ENCODE measurements at places on chromosomes 2 and 18.

DNA sequence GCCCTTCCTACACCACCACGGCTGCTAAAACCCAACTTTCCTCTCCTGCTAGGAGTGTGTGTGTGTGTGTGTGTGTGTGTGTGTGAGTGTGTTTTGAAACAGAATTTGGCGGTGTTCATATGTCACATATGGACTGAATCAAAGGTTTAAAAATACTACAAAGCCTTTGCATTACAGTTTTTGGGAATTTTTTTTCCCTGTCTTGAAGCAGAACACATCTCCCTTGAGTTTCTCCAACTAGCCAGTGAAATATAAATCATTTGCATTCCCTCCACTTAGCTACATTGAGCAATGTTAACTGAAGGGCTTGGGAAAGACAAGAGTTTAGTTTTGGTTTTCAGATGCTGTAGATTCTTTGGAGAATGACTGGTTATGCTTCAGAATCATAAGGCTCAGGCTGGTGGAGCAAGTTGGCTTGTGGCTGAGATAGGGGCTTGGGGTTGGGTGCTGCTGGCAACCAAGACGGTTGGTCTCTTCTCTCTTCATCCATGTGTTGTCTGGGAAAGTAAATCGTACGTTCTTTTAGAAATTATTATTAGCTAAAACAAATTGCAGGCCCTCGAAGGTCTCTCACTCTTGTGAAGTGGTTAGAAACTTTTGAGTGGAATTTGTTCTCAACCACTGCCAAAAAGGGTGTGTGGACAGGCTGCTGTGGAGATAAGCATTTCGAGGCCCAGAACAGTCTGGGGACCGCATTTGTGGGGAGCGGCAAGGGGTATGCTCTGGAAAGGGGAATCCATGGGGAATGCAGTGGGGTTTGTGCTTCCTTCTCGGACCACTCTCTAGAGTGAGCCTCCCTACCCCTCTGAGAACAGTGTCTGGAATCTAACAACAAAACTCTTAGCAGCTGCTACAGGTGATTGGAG, 1.4 kb downstream of the NRP2 start:
- no peak for DNase-seq

DNA sequence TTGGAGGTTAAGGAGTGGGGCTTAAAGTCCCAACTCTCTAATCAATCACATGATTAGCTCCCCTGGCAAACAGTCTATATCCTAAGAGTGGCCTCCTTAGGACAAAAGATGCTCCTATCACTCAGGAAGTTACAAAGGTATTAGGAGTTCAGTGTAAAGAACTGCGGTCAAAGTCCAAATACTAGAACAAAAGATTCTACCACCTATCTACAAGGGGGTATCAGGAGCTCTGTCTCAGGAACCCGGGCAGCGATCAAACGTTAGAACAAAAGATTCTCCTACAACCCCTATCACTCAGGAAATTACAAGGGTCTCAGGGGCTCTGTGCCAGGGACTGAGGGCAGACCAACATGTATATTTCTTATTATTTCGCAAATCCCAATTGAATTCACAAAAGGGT, 58.0 kb downstream of the DTNB start:
- DNase-seq = no peak

DNA sequence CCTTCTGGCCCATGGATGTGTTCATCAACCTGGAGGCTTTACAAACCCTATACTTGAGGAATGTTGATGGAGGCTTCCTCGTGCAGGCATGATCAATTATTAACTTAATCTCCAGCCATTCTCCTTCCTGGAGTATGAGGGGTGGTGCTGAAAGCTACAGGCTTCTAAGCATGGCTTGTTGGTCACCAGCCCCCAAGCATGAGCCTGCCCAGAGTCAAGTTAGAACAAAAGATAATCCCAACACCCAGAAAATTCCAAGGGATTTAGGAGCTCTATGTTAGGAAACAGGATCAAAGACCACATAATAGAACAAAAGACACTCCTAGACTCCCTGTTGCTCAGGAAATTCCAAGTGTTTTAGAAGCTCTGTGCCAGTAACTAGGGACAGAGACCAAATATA, 63.1 kb downstream of the FAM171B start:
- DNase-seq = no peak

DNA sequence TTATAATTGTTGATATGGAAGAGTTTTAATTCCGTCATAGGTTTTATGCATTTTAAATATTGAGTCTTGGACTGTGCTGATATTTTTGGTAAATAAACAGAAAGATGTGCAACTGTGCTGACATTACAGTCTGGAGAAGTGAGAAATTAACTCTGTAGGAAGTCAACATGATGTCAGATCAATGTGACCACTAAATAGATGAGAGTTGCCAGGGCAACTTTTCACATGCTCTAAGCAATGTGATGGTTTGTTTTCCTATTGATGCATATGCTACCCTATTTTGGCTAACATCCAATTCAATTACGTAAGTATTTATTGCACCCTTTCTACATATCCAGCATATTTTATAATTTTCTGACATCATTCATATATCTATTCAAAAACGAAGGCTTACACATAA, 1109.3 kb downstream of the TSN start:
- no peak for DNase-seq

GRCh38 chr2:217316743-217317142, 456.9 kb upstream of the TNP1 start:
- no peak for DNase-seq

DNA sequence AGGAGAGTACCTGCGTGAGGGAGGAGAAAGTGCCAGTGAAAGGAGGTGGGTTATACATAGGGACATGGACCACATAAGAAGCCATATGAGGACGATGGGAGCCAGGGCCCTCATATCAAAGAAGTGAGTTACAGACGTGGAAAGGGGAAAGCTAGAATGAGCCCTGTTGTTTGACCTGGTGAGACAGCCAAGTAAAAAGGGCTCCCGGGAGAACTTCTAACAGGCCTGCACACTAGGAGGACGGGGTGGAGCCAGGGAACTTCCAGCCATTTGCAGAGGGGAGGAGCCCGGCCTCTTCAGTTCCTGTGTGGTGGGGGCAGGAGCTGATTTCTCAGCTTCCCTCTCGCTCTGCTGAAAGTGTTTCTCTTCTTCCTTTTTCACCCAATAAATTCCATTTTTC, 84.1 kb upstream of the SLC66A3 start:
- no peak for DNase-seq

- DNase-seq = no peak
Observed at GRCh38 chr18:3703732-3704176, 253.8 kb downstream of the TGIF1 start.

- no peak for DNase-seq
Observed at GRCh38 chr2:133821107-133821760, 253.0 kb upstream of the NCKAP5 start.

DNA sequence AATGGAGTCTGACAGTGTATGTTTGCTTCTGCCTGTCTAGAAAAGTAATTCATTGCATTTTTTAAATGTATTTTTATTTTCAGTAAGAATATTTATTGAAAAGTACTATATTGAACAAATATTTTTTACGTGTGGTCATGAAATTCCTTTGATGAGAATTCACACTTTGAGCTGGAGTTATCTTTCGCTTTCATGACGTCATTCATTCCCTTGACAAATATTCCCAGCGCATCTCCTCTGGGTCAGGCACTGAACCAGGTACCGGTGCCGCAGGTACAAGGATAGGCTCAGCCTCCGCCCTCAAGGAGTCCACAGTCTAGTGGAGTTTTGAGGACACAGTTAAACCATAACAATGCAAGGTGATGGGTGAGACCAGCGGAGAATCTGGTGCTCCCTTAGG, 60.2 kb downstream of the GNAL start:
- DNase-seq = no peak

- DNase-seq = peak; percentile 13
Observed at GRCh38 chr18:63316612-63317555, 2.7 kb downstream of the BCL2 start.

GRCh38 chr2:226865710-226866109, 29.9 kb downstream of the RHBDD1 start:
- DNase-seq = no peak

DNA sequence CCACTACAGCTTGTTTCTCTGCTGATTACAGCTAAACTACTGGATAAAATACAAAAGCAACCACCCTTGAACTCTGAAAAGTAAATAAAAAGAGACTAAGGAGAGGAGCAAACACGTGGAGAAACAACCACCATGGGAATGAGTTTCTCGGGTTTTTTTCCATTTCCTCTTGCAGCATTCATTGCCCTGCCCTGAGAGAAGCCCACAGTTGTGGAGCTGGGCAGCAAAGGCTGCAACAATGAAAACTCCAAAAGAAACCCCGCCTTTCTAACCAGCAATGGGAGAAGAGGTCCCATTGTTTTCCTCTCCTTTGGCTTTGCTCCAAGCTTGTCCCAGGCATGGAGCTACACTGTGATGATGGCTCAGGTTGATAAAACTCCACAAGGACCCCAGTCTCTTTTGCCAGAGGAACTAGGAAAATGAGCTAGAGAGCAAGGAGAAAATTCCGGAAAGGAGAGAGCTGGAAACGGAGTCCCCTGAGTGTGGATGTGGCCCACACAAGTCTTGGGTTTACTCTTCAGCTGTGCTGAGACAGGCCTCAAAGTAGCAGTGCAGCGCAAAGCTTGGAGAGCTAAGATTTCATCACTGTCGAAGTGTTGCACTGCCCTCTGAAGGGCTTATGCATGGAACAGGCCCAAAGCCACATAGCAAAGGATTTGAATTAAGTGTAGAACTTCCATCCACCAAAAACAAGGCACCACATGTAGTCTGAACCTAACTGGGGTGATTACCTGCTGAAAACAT, 20.9 kb downstream of the NAPG start:
- no peak for DNase-seq

DNA sequence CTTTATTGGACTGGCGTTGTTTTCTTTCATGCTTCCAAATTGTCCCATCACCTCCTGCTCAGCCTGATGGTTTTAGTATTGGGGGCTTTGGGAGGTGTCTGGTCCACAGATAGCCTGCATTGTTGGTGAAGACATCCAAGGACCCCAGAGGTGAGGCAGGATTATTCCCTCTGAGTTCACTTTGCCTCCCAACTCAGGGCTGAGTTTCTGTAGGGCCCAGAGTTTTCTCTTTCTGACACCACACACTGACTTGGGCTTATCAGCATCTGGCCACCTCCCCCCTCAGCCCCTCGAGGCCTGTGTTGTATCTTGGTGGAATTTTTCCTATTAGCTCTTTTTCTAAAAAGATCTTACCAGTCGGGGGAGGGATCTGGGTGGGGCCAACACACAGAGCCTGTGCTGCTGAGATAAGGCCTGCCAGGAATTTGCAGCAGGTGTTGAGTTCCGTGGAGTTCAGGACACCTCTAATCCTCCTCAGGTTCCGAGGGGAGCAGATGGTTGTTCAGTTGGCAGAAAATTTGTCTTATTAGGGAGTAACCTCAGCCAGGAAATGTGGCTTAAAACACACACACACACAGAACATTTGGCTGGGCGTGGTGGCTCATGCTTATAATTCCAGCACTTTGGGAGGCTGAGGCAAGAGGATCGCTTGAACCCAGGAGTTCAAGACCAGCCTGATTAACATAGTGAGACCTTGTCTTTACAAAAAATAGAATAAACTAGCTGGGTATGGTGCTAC, 7.3 kb downstream of the EMILIN2 start:
- no peak for DNase-seq

GRCh38 chr2:99695130-99695943, 205.5 kb upstream of the REV1 start:
- DNase-seq = no peak

GRCh38 chr2:114076961-114077360, 187.1 kb downstream of the ACTR3 start:
- DNase-seq = no peak

DNA sequence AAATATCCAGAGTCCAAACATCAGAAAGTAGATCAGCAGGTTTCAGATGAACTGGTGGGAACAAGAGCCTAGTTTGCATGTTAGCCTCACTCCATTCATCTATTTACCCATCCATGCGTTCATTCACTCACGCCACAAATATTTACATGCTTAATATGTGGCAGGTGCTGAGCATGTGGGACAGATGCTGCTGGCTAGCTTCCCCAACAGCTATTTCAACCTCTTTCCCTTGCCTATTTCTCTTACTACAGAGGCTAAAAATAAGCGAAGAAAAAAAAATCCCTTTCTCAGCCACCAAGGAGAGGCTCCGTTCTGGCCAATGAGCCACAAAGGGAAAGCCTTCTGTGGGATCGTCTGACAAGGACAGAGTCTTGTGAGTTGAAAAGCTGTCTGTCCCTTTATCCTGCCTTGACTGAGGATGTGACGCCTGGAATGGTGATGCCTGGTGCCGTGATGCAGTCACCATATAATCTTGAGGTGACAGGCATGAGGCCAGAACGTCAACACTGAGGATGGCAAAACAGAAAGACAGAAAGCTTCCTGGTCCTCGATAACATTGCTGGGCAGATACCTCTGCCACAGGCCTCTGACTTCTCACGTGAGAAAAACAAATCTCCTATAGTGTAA, 78.2 kb downstream of the KCTD1 start:
- peak; percentile 69 for DNase-seq

- DNase-seq = no peak
Observed at GRCh38 chr2:226446406-226447001, 353.1 kb downstream of the IRS1 start.

DNA sequence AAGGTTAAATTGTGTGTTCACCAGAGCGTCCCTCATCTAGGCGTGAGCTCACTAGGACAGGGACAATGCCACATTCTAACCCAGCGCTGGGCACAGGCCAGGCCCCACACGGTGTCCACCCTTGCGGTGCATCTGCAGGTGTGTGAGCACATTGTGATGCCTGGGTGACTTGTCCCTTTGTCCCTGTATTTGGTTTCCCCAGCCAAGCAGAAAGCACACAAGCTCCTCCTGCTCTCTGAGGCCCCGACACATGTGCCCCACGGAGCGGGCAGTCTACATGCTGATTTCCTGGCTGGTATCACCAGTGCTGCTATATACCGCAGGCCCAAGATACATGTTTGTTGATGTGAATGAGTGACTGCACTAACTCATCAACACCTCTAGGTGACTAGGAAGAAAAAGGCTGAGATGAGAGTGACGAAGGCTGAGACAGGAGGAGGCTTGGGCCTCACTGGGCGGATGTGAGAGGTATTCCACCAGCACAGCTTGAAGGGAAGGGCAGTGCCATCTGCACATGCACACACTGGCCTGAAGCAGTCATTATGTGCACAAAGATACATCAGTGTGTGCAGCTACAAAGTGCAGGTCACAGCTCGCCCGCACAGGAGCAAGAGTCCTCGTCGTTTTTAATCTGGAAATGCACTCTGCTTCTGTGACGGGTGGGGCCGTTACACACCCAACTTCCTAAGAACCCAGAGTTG, 205.9 kb downstream of the EIPR1 start:
- DNase-seq = no peak

GRCh38 chr2:111157798-111158197, 37.1 kb downstream of the BCL2L11 start:
- no peak for DNase-seq

DNA sequence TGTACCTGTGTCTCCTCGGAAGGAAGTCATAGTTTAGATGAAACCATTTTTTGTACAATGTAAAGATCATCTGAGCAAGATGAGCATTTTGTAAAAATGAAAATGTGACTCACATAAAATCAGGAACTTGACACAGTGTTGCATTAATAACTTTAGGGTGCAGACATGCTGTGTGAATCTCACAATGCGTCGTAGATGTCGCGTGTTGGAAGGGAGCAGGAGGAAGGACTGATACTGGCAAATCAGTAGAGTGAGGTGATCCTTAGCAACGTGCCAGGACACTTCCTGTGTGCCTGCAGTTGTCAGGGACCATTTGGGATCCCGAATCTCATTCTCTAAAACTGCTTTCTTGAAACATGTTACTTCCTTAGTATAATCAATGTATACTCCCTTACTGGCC, 103.1 kb downstream of the SH3BP4 start:
- DNase-seq = no peak
